Dermis microvascular lymphatic vessel endothelial cell (primary cell): ENCODE measurements at places on chromosomes 5 and 9.

- DNase-seq = no peak
Measured at GRCh38 chr9:112997236-112997941, 14.6 kb downstream of the ZNF883 start.

GRCh38 chr9:95727947-95728520 lies 147.5 kb upstream of the ERCC6L2 start:
- peak; percentile 2 for DNase-seq

DNA sequence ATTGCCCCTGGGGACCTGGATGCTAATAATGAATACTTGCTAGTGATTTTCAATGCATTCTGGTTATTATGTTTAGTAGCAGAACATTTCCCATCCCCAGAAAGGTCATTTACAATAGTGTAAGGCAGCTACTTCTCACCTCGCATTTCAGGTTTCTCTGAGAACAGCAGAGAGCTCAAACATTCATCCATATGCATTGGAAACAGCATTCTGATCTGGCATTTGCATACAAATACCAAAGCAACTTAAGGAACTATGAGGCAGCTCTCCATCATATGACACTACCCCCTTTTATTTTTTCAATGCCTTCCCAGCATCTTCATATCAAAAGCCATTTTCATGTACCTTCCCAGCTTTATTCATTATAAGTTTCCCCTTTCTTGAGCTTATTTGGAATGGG lies 6.4 kb downstream of the PPP2R2B start:
- DNase-seq = no peak

- DNase-seq = no peak
Measured at GRCh38 chr5:6730407-6730806, 17.2 kb downstream of the TENT4A start.

DNA sequence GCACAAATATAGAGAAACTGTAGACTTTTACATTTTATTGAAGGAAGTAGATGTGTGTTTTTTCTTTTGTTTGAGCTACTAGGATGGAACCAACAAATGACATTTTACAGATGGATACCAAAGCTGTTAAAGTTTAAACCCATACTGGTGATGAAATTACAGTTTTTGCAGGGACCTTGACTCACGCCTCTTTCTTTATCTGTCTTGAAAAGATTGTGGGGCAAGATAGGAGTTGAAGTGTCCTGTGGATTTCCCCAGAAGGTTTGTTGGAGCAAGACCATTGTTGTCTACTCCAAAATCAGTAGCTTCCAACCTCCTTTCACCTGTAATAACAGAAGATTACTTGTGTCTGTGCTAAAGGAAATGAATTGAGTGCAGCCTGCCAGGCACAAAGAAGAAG lies 4.1 kb upstream of the C5orf63 start:
- no peak for DNase-seq

GRCh38 chr9:134276453-134277245 lies 49.6 kb upstream of the RXRA start:
- DNase-seq = no peak

- no peak for DNase-seq
Measured at GRCh38 chr5:83440826-83441225, 30.7 kb upstream of the VCAN start.

GRCh38 chr9:122109035-122109813 lies 16.1 kb upstream of the TTLL11 start:
- no peak for DNase-seq

DNA sequence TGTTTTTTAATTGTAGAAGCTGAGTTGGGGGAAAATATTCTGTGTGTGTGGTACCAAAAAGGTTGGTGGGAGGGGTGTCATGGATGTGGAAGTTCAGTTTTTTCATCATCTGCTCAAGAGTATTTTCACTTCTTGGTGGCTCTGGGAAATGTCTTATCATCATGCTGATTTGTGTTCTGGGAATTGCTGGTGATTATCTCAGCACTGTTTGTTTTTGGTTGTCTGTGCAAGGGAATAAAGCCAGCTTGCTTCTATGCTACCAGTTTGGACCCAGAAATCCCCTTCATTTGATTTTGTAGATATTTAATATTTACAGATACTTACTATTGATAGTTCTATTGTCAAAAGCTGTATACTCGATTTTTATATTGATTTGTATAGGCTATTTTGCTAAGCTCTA lies 2289.7 kb downstream of the MAT2B start:
- DNase-seq = no peak

GRCh38 chr5:14222206-14222605 lies 79.1 kb downstream of the TRIO start:
- DNase-seq = no peak

DNA sequence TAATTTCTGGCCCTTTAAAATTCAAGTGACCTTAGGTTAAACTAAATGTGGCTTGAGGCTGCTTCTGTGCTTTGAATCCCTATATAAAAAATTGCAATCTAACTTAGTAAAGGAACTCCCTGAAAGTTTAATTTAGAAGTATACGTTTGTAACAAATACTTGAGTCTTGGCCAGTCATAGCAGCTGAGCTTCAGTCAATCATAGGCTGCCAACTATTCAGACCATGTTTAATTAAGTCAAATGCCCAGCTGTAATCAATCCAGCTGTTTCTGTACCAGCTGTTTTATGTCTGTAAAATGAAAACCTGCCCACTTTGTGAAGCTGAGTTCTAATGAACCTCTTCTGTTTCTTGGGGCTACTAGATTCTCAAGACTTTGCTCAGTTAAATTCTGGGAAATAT lies 760.1 kb downstream of the MAT2B start:
- no peak for DNase-seq

DNA sequence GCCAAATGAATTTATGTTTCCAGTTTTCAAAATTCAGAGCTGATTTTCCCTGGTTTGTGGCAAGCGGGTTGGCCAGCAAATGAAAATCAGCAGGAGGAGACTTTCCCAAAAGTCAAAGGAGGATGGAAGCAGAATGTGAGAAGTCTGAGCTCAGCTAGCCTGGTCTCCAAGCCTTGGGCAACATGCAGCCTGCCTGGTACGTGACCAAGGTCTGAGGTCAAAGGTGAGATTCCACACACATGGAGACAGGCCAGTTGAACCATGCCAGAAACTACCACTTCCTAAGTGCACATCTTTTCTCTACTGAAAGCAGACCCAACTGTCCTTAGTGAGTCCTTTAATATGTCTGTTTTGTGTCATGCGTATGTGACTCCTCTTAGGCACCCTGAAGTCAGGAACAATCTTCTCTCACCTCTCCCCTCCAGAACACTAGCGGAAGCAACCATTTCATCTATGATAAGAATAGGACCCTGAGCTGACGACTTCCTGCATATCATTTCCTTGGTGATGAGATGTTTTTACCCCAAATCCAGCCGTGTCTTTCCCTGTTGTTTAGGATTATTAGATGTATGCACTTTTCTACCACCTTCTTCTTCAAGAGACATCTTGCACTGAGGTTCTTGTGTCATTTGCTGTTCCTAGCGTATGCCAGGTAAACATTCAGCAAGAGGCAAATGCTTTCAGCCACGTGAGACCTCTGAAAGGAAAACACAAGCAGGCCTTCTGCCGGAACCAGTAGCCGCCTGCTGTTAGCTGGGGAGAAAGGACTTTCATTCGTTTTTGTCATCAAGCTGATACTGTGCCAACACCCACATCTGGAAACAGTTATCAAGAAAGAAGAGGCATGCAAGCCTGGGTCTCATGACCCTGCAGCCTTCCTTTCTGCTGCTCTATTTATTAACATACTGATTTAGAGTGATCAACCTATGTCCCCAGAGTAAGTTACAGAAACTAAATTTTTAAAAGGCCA lies 9.7 kb upstream of the TGFBI start:
- peak; percentile 50 for DNase-seq

DNA sequence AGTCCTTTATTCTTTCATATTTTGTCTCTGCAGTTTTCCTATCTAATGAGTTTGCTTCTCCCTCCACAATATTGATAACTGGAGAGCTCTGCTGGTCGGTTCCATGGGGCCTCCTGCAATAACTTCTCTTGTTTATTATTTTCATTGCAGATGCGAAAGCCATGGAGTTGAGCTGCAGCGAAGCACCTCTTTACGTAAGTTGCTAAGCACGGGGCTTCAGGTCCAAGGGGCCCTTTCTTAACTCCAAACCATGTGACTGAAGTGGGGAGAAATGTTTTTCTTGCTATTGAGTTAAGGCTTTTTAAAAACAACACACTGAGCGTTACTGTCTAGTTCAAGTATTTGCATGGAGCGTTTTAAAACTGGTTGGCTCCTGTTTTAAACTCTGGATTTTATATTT lies 58.7 kb downstream of the ARHGEF28 start:
- DNase-seq = no peak

DNA sequence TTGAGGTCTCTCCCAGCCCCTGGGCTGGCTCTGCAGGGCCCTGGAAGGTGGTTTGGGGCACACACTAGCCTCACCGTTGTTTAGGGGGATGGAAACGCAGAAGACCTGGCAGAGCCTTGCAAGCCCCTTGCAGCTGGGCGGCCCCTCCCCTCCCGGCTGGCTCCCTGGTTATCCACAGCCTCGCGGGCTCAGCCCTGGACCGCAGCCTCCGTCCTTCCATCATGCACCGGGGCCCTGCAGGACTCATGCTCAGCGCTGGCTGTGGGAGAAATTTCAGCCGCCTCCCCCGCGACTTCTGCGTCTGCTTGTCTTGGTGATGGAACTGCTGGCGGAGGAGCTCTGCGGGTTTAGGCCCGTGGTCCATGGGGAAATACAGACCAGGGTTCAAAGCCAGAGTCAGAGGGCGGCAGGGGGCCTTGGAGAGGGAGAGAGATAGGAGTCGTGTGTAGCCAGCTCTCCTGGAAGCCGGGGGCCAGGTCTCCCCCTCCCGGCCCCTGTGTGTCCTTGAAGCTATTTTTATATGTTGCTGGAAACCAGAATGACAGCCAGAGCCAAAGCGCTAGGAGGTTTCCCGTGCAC lies 75.8 kb upstream of the IER5L start:
- no peak for DNase-seq

- peak; percentile 92 for DNase-seq
Measured at GRCh38 chr9:127336506-127337352, 60.2 kb upstream of the SLC2A8 start.

- peak; percentile 25 for DNase-seq
Measured at GRCh38 chr5:122736086-122736845, 38.6 kb upstream of the SNX2 start.

DNA sequence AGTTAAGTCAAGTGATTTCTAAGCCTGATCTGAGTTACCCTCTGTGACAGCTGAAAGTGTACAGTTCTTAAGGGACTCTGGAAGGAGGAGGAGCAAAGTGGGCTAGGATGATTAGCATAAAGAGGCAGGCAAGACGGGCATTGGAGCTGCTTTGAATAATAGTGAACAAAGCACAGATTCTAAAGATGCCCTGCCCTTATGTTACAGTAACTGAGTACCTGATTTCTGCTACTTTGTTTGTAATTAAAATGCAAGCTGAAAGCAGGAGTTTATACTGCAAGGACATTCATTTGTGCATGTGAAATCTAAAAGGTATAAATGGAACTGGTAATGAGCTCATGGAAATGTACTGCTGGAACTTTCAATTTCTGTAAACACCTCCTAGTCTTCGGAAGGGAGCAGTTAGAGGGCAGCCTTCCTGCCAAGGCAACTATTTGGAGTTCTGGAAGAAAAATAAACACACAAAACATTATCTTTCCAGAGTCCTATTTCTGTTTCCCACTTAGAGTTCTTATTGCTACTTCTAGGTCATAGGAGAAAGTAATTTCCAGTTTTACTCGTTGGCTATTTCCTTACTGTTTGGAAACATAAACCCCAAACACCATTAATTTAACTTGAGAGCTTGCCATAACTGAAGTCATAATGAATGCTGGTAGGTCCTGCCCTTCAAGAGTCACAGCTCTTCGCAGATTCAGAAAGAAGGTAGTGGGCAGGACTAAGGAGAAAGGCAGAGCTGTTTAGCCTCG lies at the start of gene RANBP3L:
Gene RANBP3L (minus strand): TSS at position 45 of the 746 bp plus-strand sequence. CDS start 486 bp downstream, outside the sequence.
- DNase-seq = no peak

DNA sequence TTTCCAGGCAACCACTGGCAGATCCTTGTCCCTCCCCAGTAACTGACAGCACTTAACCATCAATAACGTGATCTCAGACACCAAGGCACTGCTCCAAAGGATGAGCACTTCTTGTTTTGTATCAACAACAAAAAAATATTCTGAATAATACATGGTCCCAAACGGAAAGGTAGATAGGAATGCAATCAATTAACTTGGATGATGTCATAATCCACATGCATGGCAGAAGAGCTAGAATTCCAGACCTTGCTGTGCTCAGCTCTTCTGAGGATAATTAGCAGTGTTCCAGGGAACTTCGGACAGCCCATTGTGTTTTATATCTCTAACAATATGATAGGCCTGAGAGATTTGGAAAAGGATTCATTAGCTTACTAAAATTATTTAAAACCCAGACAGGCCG lies 288.4 kb upstream of the PCSK5 start:
- no peak for DNase-seq

DNA sequence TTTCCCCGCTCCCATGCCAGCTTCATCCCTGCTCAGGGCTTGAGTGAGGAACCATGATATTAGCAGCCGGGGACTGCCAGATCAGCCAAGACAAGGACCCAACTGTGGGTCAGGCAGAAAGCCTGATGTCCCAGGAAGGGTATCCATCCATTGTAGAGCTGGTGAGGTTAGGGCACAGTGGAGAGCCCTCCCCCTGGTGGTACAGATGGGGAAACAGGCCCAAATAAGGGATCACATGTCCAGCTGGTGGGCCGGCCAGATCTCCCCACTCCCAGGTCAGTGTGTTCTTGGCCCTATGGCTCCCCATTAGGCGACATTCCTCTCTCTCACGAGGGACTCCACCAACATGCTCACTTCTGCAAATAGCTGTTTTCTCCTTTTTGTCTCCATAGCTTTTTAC lies 9.0 kb downstream of the CDX1 start:
- peak; percentile 56 for DNase-seq

DNA sequence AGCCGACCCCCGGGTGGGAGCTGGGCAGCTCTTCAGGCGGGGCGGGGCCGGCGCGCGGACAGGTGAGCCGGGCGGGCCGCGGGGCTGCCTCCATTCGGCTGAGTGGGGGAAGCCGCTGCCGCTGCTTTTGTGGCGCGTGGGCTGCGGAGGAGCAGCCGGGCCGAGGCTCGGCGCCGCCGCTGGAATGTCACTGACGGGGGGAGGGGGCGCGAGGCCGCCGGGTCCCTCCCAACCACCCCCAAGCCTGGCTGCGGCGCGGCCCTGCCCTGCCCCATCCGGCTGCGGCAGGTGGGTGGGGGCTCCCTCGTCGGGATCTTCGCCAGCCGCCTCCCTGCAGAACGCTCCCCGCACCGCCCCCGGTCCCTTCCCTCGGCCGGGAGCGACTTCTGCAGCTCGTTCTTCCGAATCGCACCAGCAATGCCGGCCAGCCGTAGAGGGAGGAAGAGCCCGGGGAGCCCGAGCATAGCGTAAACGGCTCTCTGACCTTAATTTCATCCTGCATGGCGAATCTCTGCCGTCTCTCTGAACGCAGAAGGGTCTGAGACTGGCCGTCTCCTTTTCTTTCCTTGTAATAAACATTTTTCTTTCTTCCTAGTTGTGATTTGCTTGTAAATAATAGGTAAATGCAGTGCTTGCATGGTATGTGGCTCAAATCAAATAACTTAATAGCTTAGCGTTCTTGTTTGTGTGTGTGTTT lies 505 bp downstream of the SPTAN1 start:
- no peak for DNase-seq
